ENCODE measurements at places on chromosomes 6 and 20. TPM values are rescaled to one million over a fixed set of nuclear protein-coding genes. Genes with fewer than 3 reads are reported as not detected.

DNA sequence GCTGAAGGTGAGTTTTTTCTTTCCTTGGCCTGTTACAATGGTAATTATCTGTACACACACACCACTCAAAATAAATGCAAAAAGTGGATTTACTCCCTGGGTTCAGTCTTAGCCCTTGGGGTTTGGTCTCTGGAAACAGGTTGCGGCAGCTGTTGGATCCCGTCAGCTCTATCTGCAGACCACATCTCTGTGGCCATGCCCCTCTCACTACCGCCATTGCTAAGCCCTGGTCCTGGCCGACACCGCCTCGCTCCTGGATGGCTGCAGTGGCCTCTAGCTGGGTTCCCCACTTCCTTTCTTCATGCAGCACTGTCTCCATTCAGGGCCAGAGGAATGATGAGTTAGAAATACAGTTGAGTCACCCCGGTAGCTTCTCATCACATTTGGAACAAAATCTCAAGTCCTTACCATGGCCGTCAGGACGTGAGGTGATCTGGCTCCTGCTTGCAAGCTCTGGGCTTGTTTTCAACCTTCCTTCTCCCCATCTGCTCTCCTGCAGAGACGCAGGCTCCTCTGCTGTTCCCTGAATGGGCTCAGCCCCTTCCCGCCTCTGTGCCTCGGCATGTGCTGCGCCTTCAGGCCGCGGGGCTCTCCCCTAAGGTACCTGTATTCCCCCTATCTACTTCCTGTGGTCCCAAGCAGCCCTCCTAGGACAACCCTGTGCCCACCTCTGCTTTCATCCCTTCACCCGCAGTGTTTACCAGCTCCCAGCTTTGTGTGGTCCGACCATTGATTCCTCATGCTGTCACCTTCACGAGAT, 38.0 kb downstream of the EFCAB8 start:
- DNase-seq: no peak

- DNase-seq: no peak
These were observed 38.2 kb downstream of the MBOAT1 start for GRCh38 chr6:20173833-20174792.

DNA sequence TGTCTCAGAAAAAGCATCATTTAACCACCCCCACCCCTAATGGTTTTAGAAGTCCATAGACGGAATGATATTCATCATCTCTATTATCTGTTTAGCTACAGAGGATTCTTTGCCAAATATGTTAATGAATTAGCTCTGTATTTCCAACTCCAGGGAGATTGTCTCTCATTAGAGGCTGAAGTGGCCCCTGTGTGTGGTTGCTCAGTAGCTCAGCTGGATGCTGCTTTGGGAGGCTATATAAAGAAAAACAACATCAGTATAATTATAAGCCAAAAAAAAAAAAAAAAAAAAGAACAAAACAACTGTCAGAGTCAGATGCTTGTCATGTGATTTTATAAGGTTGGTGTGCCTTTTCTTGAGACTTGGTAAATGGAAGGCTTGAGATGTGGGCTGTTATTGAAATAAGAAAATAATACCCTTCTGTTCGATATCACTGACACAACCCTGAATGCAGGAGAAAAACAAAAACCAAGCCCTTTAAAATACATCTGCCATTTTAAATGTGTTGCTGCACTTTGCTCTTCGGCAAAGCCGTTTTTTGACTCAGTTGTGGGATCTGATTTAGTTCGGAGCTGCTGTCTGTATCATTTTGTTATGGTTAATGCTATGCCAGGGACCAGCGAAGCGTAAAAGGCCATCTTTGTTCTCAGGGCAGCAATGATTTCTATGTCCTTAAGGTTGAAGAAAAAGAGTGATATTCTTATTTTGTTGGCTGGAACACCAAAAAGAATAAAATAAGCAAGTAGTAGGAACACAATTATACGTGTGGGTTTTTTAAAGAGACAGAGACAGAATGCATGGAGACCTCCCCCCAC, 422.6 kb downstream of the QKI start:
- no peak for DNase-seq

The HIVEP1 gene
- total RNA-seq: 7.1 TPM

DNA sequence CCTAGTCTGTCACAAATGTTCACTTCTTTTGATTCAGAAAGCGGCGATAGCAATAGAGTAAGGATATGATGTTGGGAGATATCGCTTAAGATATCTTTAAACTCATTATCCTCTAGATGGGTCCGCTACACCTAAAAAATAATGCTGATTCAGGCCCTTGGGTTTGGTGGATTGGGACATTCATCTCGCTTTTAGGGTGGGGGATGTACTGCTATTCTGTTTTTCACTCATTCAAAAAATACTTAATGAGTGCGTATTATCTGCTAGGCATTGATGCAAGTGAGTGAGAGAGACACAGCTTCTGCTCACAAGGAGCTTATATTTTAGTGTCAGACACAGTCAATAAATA, 118.3 kb upstream of the SUPT3H start:
- DNase-seq: no peak
